ENCODE measurements at places on chromosomes 7 and 10.
A peak's percentile ranks its signal among the peaks of the same experiment; 100 is the strongest.

- DNase-seq: no peak
Observed at GRCh38 chr7:30255064-30255769, 29.2 kb upstream of the ZNRF2 start.

- DNase-seq: no peak
Observed at GRCh38 chr10:4947635-4948596, 15.3 kb upstream of the AKR1C1 start.

DNA sequence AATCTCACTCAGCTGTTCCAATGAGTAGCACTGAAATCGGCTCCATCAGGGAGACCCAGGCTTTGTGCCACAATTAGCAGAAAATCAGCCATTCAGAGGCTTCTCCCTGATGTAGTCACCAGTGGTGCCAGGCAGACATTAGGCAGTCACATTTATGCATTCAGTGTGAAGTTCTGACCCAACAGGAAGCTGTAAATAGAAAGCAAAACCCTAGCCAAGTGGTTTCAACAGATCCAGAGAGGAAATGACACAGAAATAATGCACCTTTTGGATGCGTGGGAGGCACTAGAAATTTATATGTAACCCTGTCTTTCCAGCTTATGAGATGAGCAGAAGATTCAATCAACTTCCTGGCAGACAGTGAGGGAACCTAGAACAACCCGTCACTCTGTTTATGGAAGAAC lies 186.4 kb downstream of the PDE1C start:
- DNase-seq: no peak

GRCh38 chr7:150441524-150441923 lies 8.9 kb upstream of the GIMAP8 start:
- DNase-seq: no peak

GRCh38 chr7:28272461-28272877 lies 91.9 kb upstream of the JAZF1 start:
- DNase-seq: peak; percentile 35
